COR-L47 (cell line): ENCODE measurements at places on chromosomes 4 and X.
A peak's percentile ranks its signal among the peaks of the same experiment; 100 is the strongest.

DNA sequence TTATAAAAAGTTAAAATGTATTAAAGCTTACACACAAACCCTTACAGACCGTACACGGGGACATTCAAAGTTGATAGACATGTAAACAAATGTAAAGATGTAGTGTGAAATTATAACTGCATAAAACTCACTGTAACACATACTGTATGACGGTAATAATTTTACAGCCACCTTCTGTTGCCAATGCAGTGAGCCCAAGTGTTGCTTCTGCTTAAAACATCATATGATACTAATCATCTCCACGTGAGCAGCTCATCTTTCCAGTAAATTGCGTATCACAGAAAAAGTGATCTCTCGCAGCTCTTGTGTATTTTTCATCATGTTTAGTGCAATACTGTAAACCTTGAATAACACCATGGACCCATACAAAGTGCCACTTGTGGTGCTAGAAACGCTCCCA is 233.2 kb downstream of the STK32B start:
- DNase-seq = no peak

- no peak for DNase-seq
These were observed 7.4 kb downstream of the GAB1 start for GRCh38 chr4:143344041-143344440.

GRCh38 chr4:138256608-138257007 is 14.5 kb upstream of the SLC7A11 start:
- DNase-seq = no peak

DNA sequence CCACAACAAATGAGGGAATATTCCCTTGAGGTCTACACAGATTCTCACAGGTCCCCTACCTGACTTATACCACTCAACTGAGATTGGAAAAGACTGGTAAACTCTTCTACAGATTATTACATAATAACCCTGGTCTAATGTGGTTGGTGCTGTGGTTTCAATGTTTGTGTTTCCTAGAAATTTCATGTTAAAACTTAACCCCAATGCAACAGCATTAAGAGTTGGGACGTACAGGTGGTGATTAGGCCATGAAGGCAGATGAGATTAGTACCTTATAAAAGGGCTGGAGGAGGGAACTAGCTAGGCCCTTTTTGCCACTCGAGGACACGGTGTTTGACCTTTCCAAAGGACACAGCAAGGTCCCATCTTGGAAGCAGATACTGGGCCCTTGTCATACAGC is 84.3 kb upstream of the TAPT1 start:
- DNase-seq = no peak

DNA sequence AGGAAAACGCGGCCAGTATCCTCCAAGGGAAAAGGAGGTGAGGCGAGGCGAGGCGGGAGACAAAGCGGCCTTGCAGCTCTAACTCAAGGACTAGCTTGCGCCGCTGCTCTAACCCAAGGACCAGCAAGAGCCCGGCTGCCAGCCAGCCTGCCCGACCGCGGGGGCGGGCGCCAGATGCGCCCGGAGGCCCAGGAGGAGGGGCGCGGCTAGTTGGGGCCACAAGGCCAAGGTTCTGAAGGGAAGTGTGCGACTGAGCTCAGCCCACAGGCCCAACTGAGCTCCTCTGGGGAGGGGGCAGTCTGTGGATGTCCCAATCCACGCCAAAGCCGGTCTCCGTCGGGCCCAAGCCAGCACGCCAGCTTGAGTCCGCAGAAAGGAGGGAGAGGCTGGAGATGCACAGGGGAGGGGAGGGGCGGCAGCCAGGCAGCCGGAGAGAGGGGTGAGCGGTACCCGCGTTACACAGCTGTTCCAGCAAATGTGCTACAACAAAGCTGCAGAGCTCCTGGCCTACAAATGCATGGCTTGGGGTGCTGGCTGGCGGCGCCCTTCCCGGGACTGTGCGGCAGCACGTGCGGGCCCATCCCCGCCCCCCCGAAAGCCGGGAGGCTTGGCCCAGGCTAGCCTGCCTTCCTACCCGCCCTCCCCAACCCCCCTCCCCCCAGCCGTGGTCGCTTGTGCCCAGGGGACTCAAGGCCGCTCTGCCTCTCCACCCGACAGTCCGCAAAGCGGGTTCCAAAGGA is 637 bp downstream of the AMER1 start:
- no peak for DNase-seq

- peak; percentile 2 for DNase-seq
These were observed 188.5 kb upstream of the TEX13C start for GRCh38 chrX:125131164-125131563.

- DNase-seq = no peak
These were observed 9.9 kb upstream of the MOB1B start for GRCh38 chr4:70892086-70892769.

DNA sequence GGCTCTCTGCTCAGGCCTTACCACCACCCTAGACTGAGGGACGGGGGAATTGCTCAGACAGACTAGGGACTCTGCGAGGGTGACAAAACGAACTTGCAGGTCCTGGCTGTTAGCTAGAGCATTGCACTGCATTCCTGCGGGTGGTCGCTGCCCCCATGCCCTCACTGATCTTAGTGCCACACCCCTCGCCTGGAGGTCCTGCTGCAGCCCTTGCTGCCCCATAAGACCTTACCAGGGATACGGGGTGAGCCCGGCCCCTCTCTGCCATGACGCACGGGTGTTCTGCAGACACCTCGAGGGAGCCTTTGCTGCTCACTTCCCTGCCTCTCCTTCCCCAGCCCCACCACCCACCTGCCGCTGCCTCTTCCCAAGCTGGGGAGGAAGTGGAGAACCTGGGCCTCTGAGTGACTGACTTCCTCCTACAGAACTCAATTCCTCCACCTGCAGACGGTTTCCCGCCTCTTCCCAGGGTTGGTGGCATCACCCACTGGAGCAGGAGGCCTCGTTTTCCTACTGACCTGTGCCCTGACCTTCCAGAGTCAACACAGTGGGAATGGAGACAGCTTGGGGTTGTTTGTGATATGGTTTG is 19.8 kb upstream of the TBC1D14 start:
- no peak for DNase-seq
